SHP77 (cell line): ENCODE measurements at places on chromosomes 12 and 14.

DNA sequence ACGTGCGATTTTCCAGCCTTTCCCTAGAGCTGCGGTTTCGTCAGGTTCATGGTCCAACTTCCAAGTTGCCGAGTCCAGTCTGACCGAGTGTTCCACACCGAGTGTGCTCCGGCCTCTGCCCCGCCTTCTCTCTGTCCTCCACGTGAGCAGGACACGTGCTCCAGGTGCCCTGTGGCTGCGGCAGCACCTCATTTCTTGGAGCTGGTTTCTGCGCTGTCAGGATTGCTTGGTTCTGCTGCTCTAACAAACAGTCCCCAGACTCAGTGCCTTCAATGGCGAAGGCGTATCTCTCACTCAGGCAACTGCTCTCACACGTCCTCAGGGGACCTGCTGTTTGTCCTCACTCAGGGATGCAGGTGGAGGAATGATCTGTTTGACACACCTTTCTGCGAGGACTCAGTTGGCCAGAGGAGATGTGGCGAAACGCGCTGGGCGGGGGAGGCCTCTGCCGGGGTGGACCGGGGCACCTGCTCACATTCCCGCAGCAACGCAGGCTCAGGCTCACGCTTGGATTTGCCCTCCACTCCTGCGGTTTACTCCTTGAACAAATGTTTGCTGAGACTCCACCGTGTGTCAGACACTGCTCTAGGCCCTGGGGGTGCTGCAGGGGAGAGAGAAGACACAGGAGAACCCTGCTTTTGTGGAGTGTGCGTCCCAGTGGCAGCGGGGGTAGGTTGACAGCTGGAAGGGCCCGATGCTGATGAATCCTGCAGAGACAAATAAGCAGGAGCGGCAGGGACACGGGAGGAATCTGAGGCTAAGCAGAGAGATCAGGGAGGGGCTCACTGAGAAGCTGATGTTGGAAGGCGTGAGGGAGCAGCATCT lies 63.4 kb upstream of the FBRSL1 start:
- DNase-seq: no peak

DNA sequence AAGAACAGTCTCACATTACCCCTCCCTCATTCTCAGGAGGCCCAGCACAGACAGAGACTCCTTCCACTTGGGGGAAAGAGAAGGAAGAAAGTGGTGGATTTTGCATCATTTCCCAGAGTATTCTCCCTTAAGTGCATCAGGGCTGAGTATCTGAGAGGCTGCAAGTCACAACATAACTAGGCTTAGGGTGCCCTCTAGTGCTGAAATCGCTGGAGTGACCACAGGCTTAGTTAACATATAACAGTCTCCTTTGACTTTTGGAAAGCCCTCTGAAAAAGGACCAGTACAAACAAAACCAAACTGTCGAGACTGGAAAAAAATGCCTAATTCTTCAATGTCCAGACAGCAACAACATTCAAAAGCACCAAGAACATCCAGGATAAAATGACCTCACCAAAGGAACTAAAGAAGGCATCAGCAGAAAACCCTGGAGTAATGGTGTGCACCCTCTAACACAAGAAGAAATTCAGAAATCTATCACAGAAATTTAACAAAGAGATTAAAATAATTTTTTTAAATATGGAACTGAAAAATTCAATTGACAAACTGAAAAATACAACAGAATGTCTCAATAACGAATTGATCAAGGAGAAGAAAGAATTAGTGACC lies 412.3 kb downstream of the RPS29 start:
- DNase-seq: peak; percentile 78

DNA sequence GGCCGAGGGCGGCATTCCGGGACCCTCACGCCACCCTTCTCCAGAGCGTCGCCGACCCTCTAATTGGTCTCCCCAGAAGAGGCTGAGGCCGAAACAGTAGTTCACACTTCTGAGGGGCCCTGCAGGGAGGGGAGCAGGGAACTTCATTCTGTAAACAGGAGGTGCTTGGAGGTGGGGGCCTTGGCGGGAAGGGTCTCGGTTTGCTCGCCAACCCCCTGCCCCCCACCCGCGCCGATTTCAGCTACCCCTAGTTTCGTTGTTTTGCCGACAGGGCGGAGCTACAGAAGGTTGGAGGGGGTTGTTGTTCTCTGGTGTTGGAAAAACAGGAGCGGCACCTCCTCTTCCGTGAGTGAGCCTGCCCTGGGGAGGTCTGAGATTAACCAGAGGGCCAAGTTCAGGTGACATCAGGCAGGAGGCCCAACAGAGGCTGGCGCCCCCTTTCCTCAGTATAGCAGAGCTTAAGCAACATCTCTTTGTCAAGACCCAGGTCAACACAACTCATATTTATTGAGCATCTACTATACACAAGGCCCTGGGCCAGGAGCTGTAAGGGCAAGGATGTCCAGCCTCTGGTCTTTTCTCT lies 682 bp downstream of the ERBB3 start:
- no peak for DNase-seq

- no peak for DNase-seq
These were observed 518.7 kb upstream of the MGAT4C start for GRCh38 chr12:86774841-86775388.

GRCh38 chr14:105180592-105181548 lies at the start of gene NUDT14:
NUDT14 (minus strand) TSS chr14:105181312; CDS start chr14:105181209, 103 bp downstream.
- peak; percentile 42 for DNase-seq

DNA sequence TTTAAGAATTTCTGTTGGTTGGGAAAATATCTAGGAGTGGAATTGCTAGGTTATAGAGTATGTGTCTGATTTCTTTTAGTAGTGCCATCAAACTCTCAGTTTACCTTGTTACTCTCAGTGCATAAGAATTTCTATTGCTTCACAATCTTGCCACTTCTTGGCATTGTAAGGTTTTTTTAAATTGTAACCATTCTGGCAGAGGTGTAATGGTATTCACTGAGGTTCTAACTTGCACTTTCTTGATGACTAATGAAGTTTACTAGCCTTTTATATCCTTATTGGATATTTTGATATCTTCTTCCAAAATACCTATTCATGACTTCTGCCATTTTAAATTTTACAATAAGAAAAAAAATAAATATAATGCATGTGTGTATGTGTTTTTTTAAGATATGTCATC lies 478.0 kb downstream of the NAV3 start:
- DNase-seq: no peak

DNA sequence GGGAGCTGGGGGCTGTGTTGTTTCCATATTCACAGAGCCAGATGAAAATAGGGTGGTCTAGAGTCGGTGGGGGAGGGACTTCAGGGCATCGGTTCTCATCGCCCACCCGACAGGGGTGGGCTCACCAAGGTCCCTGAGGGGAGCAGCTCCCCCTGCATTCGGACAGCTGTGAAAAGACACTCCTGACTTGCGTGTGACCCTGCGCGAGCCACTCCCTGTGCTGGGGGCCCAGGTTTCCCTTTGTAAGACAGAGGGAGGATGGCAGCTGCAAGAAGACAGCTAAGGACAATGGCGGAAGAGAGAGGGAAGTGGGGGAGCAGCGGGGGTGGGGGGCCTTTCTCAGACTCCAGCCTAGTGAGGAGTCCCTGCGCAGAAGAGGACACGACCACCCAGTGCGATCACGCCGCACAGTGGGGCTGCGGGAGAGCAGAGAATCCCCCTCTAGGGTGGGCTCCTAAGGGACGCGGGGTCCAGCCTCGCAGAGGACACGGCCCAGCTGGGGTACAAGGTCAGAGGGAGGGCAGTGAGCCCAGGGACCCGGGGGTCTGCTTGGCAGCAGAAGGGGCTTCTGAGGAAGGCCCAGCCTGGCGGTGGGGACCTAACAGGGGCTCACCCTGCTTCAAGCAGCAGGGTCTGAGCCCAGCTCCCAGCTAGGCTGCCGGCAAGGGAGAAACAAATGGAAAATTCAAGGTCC lies 326.9 kb upstream of the DIO3 start:
- no peak for DNase-seq

DNA sequence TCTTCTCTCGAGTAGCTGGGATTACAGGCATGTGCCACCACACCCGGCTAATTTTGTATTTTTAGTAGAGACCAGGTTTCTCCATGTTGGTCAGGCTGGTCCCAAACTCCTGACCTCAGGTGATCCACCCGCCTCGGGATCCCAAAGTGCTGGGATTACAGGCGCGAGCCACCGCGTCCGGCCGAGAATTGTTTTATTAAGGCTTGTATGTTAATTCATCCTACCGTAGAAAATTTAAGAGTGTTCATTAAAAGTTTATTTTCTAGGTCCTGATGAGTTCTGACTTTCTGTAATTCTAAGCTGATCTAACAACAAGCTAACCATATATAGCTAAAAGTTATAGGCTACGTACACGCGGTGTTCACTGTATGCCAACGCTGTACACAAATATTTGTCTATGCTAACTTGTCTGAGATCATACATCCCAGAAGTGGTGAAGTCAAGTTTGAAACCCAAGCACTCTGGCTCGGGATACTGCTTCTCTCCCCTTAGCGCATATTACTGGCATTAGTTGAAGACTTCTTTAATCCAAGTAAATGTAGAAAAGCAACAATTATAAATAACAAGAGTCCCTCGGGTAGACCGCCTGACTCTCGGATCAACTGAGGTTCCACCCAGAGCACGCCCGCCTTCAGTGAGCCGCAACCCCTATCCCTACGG lies 570 bp upstream of the MRPS35 start:
- peak; percentile 58 for DNase-seq

- no peak for DNase-seq
These were observed 281.1 kb upstream of the AMIGO2 start for GRCh38 chr12:47360771-47361388.

DNA sequence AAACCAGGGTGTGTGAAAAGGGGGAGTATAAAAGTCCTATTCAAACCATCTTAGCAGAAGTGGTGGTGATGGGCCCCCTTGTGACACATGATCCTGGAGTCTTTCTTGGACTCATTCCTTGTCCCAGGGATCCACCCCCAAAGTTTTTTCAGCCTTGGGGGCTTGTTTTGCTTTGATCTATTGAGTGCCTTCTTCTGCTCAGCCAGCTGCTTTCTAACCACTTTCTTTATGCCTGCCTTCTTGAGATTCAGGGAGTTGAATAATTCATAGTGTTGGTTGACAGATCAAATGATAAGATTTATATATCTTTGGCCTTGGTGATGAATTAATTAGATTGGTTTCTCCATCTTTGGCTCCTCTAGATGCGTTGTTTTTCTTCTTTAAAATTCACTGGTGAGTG lies 926.7 kb downstream of the DIO2 start:
- DNase-seq: no peak

DNA sequence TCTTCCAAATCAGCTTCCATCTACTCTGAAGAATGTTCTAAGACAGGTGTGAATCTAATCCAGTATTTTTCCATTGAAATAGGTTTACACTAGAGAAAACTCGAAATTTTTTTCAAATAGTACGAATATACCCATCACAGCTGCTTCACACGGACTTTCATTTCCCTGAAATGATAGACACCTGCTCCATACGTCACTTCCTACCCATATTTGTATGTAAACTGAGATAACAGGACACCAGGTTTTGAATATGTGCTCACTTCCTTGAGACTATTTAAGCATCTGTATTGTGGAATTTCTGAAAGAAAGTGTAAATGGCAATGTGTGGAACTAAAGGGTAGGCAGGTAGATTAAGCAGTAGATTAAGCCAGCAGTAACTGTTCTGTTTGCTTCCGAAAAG lies 13.4 kb upstream of the ITPR2 start:
- DNase-seq: no peak

DNA sequence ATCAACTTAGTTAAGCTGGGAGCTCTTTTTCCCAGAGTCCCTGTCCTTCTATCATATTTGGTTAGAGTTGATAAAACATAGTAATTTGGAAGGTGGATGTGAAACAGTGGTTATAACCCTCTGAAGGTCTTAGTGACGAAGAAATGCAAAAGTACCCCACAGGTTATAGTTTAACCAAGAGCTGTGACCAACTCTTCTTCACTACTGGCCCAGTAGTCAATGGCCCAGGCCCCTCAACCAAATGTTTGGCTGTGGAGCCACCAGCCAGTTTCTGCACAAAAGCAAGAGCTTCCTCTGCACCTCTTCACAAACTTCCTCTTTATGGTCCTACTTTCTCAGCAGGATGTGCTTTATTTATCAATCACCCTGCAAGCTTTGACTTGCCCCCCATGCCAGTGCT lies 132.6 kb downstream of the BMP4 start:
- DNase-seq: no peak

GRCh38 chr12:53025250-53025649 lies 19.0 kb downstream of the EIF4B start:
- no peak for DNase-seq

- no peak for DNase-seq
These were observed 3.5 kb downstream of the ULK1 start for GRCh38 chr12:131897875-131898274.

- DNase-seq: no peak
These were observed 573.8 kb upstream of the TBX3 start for GRCh38 chr12:115257791-115258190.

DNA sequence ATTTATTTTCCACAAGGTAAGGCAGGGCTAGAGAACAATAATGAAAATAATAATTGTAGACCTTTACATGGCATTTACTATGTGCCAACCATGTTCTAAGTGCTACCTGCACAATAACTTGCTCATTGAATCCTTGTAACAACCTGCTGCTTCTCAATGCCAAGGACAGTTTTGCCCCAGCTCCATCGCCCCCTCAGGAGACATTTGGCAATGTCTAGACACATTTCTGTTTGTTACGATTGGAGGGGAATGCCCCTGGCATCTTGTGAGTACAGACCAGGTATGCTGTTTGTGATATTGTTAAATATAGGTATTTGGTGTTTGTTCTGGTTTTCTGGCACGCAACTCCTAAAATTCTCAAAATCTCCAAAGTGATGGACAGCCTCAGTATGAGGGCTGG lies 8.1 kb upstream of the ATXN2 start:
- DNase-seq: no peak

GRCh38 chr12:29437575-29437974 lies 56.6 kb upstream of the ERGIC2 start:
- DNase-seq: no peak

DNA sequence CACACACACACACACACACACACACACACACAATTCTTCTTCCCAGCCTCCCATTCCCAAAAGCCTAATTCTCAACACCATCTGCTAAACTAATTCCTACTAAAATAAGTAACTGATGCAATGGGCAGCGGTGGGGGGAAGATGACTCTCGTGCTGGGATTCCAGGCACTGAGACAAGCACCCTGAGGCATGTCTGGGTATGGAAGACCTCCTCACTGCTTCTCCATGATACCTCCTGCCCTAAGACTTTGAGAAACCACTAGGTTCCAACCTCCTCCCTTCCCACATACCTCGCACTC lies 789 bp upstream of the VWF start:
- DNase-seq: no peak
